Left kidney (tissue), 8 donors: ENCODE measurements at places on chromosomes 11 and 22. TPM values are rescaled to one million over a fixed set of nuclear protein-coding genes. Genes with fewer than 3 reads are reported as not detected.

Gene OR8G1
- not detected for polyA plus RNA-seq

Gene OR52N4
- not detected for polyA plus RNA-seq

Gene OR56B1
- not detected for polyA plus RNA-seq

DNA sequence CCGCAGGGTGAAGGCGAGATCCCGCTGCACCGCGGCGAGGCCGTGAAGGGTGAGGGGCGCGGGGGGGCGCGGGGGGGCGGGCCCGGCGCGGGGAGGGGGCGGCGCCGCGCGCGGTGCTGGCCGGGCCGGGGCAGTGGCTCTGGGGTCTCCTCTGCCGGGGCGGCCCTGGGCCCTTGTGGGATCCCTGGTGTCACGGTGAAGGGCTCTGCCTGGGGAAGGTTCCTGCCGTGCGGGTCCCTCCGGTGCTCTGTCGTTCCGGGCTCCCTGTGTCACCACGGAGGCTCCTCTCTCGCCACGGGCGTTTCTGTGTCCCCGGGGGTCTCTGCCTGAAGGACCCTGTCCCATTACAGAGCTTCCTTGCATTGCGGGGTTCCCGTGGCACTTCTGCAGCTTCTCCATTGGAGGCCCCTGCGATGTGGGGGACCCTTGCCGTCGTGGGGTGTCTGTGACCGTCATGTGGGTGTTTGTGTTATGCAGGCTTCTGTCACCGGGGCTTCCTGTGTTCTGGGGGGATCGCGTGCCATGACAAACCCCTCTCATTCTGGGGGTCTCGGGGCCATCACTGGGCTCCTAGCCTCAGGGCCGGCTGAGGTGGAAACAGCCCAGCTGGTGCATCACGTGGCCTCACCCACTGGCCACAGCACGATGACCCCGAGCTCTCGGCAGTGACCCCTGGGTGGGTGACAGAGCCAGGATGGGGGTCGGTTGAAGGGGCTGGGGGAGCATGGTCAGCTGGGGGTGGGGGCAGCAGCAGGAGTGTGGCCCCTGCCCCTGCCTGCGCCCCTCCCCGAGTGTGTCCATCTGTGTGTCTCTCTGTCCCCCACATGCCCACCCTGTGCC, 25.3 kb downstream of the SHANK3 start:
- DNase-seq: no peak

- no peak for DNase-seq
These were observed 174.2 kb downstream of the ETS1 start for GRCh38 chr11:128412847-128413791.

DNA sequence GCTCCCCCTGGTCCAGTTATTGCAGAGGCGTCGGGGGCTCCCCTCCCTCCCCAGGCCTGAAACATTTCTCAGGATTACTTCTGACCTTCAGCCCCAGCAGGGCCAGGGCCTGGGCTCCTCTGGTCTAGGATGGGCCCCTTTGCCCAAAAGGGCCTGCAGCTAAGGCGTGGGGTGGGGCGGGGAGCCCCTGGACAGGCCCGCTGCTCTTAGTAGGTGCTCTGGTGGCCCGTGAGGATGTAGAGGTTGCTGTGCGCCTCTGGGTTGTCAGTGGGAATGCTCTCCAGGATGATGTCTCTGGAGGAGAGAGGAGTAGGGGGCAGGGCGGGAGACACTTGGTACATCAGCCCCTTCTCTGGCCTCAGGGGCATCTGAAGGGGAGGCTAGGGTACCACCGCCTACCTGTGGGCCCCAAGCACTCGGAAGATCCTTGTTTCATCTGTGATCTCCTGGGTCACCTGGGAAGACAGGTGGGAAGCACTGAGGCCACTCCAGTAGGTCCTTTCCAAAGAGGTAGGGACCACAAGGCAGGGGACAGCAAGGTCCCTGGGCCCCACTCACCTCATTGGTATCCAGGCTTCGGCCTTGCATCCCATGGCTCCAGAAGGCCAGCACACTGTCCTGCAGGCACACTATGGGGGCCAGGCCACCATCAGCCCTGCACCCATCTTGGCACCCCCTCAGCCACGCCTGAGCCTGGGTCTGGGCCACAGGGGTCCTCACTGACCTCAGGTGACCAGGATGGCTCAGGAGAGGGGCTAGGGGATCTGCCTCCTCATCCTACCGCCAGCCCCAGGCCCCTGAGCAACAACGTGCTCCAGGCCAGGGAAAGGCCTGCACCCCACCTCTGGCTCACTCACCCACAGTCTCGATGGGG, 11.2 kb upstream of the SF1 start:
- no peak for DNase-seq

DNA sequence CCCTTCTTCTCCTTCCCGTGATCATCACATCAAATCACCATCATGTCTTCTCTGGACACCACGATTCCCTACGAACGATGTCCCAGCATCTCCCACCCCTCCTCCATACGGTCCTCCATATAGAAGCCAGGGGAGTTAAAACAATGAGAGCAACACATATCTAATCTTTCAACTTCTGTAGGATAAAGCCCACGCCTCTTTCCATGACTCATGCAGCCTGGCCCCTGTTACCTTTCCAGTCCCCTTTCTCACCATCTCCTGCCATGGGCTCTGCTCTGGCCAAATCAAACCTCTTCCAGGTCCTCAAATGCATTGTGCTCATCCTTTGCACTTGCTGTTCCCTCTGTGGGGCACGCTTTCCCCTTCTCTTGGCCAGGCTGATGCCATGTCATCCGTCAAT, 23.6 kb downstream of the RPS6KA4 start:
- no peak for DNase-seq

- no peak for DNase-seq
These were observed 1.2 kb downstream of the CAPN5 start for GRCh38 chr11:77067861-77068443.

GRCh38 chr11:119668676-119669075, 60.3 kb downstream of the NECTIN1 start:
- DNase-seq: no peak

DNA sequence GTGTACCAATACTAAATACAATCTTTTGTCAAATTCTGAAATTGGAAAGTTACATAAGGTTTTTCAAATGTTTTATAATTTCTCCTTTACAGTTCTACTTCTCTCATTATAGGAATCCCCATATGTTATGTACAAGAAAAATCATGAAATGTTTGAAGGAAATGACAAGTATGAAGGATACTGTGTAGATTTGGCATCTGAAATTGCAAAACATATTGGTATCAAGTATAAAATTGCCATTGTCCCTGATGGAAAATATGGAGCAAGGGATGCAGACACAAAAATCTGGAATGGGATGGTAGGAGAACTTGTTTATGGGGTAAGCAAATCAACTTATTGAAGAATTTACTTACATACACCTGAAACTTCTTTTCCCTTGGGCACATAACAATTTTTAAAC, 103.4 kb downstream of the MSANTD4 start:
- no peak for DNase-seq

GRCh38 chr22:42721045-42721434, 370 bp upstream of the A4GALT start:
- no peak for DNase-seq

DNA sequence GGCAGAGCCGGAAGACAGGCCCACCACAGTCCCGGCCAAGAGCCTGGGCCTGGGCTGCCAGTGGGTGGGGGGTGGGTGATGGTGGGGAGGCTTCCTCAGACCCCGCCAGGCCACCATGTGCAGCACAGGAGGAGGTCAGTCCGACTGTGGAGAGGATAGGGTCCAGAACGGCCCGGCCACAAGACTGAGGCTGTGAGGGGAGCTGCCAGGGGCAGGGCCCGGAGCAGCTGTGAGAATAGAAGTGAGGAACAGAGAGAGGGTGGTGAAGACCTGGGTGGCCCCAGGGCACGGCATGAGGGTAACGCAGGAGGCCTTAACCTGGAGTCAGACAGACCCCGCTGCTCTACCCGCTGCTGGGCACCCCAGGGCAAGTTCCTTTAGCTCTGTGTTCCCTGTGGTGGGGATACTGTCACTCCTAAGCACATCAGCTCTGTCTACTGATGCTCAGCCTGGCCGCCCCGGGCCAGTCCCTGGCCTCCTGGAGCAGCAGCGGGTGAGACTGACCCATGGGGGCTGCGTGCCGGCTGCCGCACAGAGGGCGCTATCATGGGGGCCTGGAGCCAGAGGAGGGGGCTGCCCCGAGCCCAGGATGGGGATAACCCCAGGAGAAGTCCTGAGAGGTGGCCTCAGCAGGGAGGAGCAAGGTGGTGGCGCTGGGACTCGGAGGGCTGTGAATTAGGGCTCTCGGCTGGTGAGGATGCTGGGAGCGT, 1.7 kb downstream of the FERMT3 start:
- no peak for DNase-seq

DNA sequence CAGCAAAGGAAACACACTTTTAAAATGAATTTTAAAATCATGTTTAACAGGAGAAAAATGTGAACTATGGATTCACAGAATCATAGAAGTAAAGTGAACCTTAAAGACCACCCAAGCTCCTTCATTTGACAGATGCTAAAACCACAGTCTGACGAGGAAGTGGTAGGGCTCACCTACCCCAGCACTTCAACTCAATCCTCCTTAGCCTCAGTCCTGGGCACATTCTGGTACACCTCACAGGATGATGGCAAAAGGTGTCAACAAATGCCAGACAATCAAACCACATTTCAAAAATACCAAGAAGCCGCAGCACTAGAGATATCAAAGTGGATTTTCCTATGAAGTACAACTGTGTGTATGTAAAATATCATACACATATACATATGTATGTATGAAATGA, 43.1 kb downstream of the PITPNB start:
- no peak for DNase-seq

- DNase-seq: no peak
These were observed 89.1 kb upstream of the USP47 start for GRCh38 chr11:11752679-11753078.

- no peak for DNase-seq
These were observed 14.3 kb upstream of the P2RY2 start for GRCh38 chr11:73203790-73204189.

DNA sequence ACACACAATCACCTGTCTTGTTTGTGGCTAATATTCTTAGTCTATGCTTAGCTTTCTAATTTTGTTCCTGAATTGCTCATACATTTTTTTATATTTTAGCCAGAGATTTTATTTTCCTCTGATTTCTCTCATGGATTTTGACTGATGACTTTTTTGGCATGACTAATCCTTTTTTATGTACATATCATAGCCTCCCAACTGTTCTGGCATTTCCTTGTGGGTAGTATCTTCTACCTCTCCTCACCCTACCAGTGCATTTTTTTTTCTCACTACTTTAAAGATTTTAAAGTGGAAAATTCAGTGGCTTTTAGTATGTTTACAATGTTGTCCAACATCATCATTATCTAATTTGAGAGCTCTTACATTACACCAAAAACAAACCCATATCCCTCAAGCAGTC, 84.4 kb upstream of the TENM4 start:
- DNase-seq: no peak

DNA sequence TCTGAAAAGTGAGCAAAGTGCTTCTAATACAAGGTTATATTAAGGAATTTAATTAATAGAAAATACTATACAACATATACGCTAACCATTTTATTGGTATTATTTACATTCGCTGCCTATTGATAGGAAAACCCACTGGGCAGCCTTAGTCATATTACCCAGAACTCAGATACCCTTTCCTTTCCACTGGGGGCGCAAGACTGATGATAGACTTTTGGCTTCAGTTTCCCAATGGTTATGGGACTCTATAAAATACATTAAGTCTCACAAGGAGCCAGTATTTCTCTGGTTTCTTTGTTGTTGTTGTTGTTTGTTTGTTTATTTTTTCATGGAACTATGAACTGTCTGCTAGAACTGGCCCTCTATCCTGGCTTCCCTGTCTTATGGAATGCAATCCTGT, 471.1 kb upstream of the KIRREL3 start:
- no peak for DNase-seq

DNA sequence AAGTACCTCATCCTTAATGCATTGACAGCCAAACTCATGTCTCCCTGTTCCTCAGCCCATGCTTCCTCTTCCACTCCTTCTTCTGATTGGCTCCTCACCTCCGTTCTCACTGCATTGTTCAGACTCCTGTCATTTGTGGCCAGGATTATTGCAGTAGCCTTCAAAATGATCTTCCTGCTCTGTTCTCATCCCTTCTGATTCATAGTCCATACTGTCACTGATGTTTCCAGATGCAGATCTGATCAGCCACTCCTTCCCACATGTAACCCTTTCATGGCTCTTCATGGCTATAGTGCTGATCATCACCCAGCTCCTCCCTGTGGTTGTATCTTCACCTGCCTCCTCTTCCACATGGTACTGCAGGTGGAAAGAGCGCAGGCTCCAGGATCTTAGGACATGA, 71.7 kb downstream of the DEPDC5 start:
- DNase-seq: no peak

- DNase-seq: no peak
These were observed 84.0 kb upstream of the RTL6 start for GRCh38 chr22:44582016-44582415.

DNA sequence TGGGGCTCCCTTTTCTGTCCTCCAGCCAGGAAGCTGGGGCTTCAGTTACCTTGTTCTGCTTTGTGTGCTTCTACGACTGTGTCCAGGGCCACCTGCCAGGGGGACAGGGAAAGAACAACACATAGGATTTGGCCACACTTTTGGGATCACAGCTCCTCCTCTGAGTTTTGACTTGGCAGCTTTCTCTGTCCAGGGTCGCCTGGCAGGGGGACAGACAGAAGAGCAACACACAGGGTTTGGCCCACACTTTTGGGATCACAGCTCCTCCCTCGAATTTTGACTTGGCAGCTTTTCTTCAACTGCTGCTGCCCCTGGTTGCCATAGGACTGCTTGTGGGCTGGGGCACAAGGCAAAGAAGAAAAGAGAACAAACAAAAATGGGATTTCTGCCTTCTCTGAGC, 19.1 kb downstream of the INCENP start:
- DNase-seq: no peak

DNA sequence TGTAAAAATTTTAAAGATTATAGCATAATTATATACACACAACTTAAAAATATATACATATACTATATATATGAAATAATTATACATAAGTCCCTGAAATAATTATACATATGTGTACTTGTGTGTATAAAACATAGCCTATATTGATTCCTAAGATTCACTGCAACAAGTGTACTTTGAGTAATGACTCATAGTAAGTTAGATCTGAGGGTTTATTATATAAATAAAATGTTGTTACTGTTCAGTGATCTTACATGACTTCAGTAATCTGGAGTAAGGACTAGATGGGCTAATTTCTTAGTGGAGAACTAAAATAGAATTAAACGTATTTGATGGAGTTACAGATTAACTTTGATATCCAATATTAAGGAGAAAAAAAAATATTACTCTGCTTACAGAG, 350.5 kb downstream of the CNTN5 start:
- no peak for DNase-seq

DNA sequence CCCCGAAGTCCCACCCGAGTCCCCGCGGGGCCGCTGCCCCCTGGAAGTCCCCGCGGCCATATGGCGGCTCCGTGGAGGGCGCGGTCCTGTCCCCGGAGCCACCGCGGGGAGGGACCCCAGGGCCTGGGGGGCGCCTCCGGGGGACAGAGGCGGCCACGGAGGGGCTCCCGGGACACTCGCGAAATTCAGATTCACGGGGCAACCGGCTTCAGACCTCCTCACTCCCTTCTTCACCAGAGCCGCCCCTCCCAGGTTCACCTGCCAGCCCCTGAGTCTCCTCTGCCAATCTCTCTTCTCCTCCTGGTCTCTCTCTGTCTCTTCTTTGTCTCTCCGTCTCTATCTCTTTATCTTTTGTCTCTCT, 28.2 kb upstream of the TOLLIP start:
- no peak for DNase-seq
